ENCODE measurements at places on chromosomes 1 and 21.

GRCh38 chr1:193322211-193322610 is 135.8 kb upstream of the B3GALT2 start:
- DNase-seq: no peak

DNA sequence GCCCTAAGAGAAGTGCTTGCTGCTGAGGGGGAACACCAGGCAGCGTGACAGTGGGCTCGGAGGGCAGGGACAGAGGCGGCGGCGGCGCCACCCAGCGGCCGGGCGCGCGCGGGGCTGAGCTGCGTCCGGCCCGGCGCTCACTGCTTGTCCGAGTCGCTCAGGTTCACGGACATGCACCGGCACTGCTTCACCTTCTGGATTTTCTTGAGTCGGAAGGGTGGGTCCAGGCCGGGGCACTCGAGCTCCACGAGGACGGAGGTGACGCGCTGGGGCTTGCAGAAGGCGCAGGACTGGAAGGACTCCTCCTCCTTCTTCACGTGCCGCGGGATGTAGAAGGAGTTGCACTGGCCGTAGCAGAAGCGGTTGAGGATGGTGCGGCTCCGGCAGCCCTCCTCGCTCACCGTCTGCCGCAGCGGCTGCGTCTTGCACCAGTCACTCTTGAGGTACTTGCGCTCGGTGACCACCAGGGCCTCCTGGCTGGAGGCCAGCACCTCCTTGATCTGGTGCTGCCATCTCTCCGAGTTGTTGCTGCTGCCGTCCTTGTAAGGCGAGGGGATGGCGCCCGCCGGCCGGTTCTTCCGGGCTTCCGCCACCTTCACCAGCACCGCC is 119.0 kb downstream of the GREM2 start:
- peak; percentile 44 for DNase-seq

GRCh38 chr1:227758366-227758765 is 23.1 kb downstream of the SNAP47 start:
- no peak for DNase-seq

- DNase-seq: no peak
Measured at GRCh38 chr1:171226747-171227370, 21.4 kb upstream of the FMO1 start.

- no peak for DNase-seq
Measured at GRCh38 chr21:44800103-44800502, 1.5 kb downstream of the UBE2G2 start.

- DNase-seq: no peak
Measured at GRCh38 chr1:77413541-77414335, 131.9 kb downstream of the AK5 start.

DNA sequence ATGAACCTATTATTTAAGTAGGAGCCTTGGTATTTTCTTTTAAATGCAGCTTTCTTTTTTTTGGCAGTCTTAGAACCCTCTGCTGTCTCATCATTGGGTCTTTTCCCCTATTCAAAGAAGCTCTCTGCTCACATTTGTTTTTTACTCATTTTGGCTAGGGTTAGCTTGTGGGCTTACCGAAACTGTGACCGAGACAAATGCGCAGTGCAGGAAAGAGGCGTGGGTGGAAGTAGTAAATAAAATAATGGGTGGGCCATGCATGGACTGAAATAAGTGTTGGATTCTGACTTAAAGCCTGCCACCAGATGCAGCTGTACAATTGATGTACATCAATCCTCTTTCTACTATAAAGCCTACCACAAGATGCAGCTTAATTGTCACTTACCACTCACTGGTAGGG is 14.7 kb downstream of the XPR1 start:
- no peak for DNase-seq

GRCh38 chr1:54811739-54812655 is 10.9 kb upstream of the TTC22 start:
- DNase-seq: peak; percentile 36

- DNase-seq: no peak
Measured at GRCh38 chr1:171872430-171872829, 31.1 kb downstream of the DNM3 start.

DNA sequence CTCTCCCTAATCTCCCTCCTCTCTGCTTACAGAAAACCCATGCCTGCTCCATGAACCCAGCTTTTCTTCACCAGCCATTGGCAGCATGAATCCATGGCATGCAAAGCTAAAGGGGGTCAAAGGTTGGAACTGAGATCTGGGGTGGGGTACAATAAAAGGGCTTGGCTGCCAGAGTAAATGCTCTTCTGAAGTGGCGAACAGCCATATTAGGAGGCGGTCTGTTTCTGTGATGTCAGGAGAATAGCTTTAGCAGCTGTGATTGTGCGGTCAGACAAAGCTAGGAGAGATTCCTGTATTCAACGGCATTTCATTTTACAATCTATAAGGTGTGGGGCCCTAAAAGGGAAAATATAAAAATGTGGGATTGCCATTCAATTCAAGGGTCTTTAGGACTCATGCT is 71.7 kb upstream of the TMPRSS2 start:
- DNase-seq: peak; percentile 9

- no peak for DNase-seq
Measured at GRCh38 chr1:10877894-10878293, 81.4 kb upstream of the CASZ1 start.

GRCh38 chr1:14049965-14050364 is 350.0 kb downstream of the PRDM2 start:
- no peak for DNase-seq

DNA sequence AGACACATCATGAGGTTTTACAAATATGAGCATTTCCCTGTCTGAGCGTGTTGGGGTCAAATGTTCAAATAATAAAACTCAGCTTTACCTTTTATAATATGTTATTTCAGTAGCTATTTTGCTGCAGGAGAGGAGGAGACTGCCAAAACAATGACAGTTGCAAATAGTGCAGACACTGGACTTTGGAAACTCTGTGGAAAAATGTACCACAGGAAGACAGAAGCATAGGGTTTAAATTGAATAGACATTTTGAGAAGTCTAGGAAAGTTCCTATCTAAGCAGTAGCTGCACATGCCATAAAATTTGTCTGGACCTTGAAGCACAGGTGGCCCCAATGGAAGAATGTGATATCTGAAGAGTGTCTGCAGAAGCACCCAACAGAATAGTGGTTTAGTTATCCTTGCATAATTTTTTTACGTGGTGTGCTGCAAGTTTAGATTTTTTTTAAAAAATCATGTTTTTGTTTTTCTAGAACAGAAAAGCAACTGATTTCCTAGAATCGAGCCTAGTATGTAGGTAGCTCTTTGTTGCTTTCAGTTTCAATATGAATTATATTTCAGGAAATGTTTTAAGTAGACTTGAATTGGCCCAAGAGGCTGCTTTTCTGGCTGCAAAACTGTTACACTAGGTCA is 14.0 kb upstream of the GBP5 start:
- DNase-seq: no peak

- DNase-seq: no peak
Measured at GRCh38 chr1:2353551-2354438, 37.6 kb downstream of the MORN1 start.

DNA sequence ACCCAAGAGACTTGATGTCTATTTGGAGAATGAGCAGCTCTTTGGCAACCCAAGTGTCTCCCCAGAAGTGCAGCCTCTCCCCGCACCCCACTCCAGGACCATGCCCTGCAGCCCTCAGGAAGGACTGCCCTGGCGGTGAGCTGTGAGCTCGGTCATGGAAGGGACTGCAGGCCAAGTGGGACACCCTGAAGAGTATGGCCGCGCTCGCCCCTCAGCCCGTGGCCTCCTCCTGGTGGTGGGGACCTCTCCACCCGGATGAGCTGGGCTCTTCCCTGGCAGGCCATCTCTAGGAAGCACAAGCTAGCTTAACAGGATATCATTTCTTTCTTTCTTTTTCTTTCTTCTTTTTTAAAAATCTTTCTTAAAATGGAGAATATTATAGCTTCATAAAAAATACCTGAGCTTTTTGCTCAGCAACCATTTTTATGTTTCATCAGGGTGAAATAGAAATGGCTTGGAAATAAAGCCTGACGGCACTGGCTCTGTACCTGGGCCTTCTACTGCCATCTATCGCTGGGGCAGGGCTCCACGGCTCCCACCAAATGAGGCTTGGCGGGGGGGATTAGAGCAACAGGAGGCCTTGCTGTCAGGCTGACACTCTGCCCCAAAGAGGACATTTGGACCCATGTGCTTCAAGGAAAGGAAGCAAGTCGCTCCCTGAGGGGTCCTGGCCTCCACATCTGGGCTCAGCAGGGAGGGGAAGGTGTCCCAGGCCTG is 296.2 kb upstream of the VAMP3 start:
- DNase-seq: no peak

DNA sequence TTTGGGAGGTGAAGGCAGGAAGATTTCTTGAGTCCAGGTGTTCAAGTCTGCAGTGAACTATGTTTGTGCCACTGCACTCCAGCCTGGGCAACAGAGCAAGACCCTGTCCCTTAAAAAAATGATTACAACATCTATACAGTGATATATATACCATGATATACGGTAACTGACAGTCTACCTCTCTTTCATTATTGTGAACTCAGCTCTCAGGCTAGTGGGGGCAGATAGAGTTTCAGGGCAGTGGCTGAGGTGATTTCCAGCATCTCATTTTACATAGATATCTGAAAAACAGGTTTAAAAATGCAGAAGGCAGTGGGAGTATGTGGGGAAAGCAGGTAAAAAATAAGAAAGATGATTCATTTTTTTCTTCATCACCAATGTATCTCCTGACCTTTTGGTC is 8.1 kb upstream of the NTNG1 start:
- DNase-seq: no peak

- DNase-seq: no peak
Measured at GRCh38 chr1:88104236-88104635, 579.8 kb upstream of the PKN2 start.

DNA sequence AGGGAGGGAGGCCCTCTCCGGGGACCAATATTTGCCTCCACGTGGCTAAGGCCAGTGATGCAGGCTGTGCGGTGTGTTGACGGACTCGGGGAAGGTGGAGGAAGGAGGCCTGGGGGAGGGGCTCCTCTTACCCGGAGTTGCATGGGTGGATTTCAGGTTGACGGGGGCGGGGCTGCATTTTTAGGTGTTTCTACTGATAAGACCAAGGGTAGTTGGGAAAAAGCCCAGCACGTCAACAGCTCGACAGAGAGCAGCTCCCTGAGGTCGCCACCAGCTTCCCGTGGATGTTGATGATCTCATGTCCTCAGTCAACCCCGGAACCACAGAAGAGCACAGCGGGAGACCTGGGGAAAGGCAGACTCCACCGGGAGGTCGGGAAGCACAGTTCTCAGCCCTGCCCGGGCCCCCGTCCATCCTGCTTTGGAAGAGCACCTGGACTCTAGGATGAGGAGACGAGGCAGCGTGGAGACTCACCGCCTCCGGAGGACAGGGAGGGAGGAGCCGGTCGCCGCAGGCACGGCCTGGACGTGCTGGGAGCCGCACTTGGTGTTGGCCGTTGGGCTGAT is 32.9 kb upstream of the COL6A1 start:
- no peak for DNase-seq

DNA sequence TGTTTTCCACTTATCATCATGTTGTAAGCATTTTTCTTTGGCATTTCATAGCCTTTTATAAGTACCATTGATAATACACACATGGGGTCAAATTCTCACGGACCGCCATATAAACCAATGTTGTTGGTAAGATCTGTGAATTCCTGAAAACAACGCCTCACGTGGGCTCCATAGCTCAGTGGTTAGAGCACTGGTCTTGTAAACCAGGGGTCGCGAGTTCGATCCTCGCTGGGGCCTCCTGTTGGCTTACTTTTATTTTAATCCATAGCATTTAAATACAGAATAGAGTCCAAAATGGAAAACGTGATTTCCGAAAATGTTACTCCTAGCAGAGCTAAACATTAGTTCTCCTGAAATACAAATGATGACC is 83.1 kb downstream of the HHIPL2 start:
- peak; percentile 31 for DNase-seq

GRCh38 chr1:197463142-197463541 is 195.1 kb downstream of the CRB1 start:
- DNase-seq: no peak

DNA sequence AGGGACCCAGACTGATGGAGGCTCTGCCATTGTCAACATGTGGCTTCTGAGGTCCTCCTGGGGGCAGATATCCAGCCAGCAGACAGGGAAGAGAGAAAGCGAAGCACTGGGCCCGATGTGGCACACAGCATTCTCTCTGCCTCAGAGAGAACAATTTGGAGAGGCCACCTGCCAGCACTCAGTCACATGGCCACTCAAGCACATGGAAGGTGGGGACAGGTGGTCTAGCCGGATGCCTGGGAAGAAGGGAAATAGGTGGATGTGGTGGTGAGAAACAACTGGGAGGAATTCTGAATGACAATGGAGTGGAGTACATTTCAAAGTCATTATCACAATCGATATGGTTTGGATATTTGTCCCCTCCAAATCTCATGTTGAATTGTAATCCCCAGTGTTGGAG is 109.0 kb downstream of the UBE2U start:
- no peak for DNase-seq
